Activated naive CD8-positive, alpha-beta T cell treated with anti-CD3 and anti-CD28 coated beads for 36 hours (primary cell): ENCODE measurements at places on chromosomes 5 and 9.

- DNase-seq, result no peak
Measured at GRCh38 chr9:110432253-110432652, 94.6 kb upstream of the TXNDC8 start.

GRCh38 chr5:16313761-16314160 is 134.2 kb upstream of the MARCHF11 start:
- no peak for DNase-seq

GRCh38 chr5:67512758-67513157 is 316.2 kb upstream of the CD180 start:
- no peak for DNase-seq

GRCh38 chr5:143237664-143238063 is 165.8 kb downstream of the NR3C1 start:
- no peak for DNase-seq

DNA sequence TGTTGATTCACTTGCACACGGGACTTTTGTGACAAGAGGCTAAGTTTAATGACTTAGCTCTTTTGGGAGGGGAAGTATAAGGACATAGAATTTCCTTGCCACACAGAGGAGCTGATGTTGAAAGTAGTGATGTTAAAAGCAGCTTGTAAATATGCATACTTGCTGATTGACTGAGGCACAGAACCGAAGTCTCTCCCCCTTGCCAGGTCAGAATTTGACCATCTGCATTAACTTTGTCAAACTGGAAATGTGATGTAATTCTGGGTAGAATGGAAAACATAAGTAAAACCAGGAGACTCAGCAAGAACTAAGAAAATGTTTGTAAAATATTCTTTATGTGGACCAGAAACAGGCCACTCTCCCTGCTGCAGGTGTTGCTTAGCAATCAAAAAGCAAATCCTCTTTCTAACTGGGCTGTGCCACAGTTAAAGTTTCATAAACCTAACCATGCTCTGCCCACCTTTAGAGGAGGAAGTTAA is 284.2 kb downstream of the NR3C1 start:
- no peak for DNase-seq

DNA sequence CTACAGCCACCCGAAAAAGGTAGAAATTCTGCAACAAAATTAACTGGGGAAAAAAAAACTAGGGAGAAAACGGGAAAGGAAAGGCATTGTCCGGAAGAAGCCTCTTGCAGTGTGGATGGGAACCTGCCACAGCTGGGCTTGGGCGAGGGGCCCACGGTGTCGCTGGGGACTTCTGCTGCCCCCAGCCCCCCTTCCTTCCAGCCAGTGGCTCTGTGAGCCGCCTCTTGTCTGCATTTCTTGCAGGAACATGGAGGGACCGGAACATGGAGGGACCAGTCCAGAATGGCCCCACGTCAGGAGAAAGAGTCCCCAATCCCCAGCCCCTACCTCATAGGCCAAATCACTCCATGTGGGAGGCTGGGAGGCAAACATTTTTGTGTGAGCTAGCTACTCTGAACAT is 36.9 kb upstream of the EXOC3 start:
- no peak for DNase-seq

- DNase-seq, result no peak
Measured at GRCh38 chr5:74372502-74373064, 267.9 kb downstream of the ENC1 start.

DNA sequence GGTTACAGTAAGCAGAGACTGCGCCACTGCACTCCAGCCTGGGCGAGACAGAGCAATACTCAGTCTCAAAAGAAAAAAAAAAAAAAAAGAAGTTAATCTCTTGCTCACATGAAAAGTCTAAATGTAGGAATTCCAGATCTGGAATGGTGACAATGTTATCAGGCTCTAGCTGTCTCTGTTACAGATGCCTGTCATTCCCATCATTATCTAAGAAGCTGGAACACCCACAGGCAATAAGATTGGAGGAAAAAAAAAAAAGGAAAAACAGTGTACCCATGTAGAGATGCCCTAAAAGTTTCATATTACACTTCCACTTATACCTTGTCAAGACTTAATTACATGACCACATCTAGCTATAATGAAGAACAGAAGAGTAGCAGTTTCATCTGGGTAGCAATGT is 38.2 kb downstream of the PTBP3 start:
- no peak for DNase-seq
